Vagina (tissue), 2 donors: ENCODE measurements at places on chromosomes 6 and 20. TPM values are rescaled to one million over a fixed set of nuclear protein-coding genes. Genes with fewer than 3 reads are reported as not detected.

Gene HLA-DPB1
- 94.8 TPM for total RNA-seq

Gene COL12A1
- 130 TPM for total RNA-seq

Gene PACRG
- total RNA-seq, result not detected

DNA sequence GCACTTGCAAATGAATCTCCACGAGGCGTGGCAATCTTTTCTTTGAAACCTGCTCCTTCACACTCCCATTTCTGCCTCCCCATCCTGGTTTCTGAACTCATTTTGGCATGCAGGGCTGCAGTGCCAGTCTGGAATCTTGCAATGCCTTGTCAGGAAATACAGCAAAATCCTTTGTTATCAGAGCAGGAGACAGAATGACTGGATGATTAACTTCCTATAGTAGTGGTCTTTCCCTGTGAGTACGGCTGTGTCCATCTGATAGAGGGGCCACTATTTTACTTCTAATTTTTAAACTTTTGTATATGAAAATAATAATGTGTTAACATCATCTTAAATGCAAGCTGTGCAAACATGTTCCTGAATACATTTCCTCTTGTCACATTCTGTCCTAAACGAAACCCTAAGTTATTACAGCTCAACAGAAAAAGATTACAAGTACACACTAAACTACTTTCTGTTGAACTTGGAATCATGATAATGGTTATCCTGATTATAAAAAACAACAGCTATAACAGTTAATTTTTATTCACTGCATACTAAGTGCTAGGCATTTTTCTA lies 140.2 kb downstream of the KIF13A start:
- no peak overlapping the region for H3K4me3 ChIP-seq
- H3K4me1 ChIP-seq, result peaks cover 15% of the 10 kb centered on the region
- H3K27ac ChIP-seq, result no peak overlapping the region
- no peaks in the 10 kb centered on the region for H3K27me3 ChIP-seq
- DNase-seq, result no peak
- H3K36me3 ChIP-seq, result peaks cover 25% of the 10 kb centered on the region

DNA sequence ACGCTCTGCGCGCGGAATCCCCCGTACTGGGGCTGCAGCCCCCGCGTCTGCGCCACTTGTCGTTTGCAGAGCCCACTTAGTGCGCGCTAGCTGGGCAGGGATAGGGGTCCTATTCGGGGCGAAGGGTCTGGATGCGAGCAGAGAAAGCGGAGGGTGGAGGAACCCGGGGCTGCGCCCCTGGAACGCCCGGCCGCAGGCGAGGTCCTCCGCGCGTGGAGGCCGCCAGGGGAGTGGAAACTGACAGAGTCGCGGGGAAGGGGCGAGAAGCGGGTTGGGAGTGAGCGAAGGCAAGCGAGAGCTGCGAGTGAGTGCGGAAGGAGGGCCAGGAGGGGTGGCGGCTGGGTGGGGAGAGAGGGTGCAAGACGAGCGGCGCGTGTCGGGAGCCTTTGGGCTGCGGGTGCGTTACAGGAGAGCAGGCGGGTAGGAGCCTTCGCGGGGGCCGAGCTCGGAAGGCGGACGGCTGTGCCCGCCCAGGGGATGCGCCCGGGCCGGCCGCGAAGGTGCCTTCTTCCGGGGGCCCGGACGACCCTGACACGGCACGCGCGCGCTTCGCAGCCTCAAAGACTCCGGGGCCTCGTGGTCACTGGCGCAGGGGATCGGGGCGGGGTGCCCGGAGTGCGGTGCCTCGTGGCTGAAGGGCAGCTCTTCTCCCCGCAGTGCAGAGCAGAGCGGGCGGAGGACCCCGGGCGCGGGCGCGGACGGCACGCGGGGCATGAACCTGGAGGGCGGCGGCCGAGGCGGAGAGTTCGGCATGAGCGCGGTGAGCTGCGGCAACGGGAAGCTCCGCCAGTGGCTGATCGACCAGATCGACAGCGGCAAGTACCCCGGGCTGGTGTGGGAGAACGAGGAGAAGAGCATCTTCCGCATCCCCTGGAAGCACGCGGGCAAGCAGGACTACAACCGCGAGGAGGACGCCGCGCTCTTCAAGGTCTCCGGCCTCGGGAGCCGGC lies 1.2 kb downstream of the IRF4 start:
- H3K4me1 ChIP-seq, result peaks cover 29% of the 10 kb centered on the region
- no peak for DNase-seq
- H3K36me3 ChIP-seq, result no peaks in the 10 kb centered on the region
- H3K27ac ChIP-seq, result peak overlapping the region; percentile 84
- no peaks in the 10 kb centered on the region for H3K27me3 ChIP-seq

- no peaks in the 10 kb centered on the region for H3K27me3 ChIP-seq
- no peak overlapping the region for H3K27ac ChIP-seq
- no peak for DNase-seq
- no peaks in the 10 kb centered on the region for H3K36me3 ChIP-seq
- no peak overlapping the region for H3K4me3 ChIP-seq
Measured at GRCh38 chr6:91710342-91710741, 1123.5 kb upstream of the MAP3K7 start.

Gene CD40
- 24.6 TPM for total RNA-seq

- peak overlapping the region; percentile 49 for H3K27ac ChIP-seq
- H3K36me3 ChIP-seq, result no peaks in the 10 kb centered on the region
- peak overlapping the region; percentile 50 for H3K4me3 ChIP-seq
- H3K27me3 ChIP-seq, result no peaks in the 10 kb centered on the region
- H3K4me1 ChIP-seq, result peaks cover 9% of the 10 kb centered on the region
Measured at GRCh38 chr6:26215585-26216358, 128.5 kb downstream of the HFE start.

- H3K4me3 ChIP-seq, result no peak overlapping the region
- no peaks in the 10 kb centered on the region for H3K27me3 ChIP-seq
- H3K4me1 ChIP-seq, result no peaks in the 10 kb centered on the region
- no peaks in the 10 kb centered on the region for H3K36me3 ChIP-seq
- no peak for DNase-seq
Measured at GRCh38 chr6:130955755-130956154, 107.3 kb downstream of the EPB41L2 start.

- H3K4me3 ChIP-seq, result no peak overlapping the region
- no peaks in the 10 kb centered on the region for H3K27me3 ChIP-seq
- peaks cover 20% of the 10 kb centered on the region for H3K4me1 ChIP-seq
- H3K27ac ChIP-seq, result no peak overlapping the region
- no peak for DNase-seq
Measured at GRCh38 chr6:158793432-158793831, 25.7 kb downstream of the EZR start.

DNA sequence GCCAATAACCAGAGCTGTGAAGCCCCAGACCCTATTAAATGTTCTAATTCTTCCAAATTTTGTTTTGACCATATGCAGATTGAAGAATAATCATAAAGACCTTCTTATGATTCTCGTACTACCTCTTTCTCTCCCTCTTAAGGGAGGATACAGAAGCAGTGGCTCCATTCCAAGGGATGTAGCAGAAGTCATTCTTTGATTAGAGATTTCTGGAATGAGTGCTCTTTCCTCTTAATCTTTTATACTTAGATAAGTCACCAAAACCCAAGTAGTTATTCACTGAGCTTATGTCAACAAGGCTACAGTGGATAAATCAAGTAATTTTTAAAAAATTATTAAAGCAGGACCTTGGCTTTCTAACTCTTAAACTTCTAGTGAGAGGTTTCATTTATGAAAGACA lies 266.0 kb upstream of the STXBP5 start:
- H3K4me3 ChIP-seq, result no peak overlapping the region
- no peak for DNase-seq
- H3K27me3 ChIP-seq, result no peaks in the 10 kb centered on the region
- H3K27ac ChIP-seq, result no peak overlapping the region

- no peak overlapping the region for H3K4me3 ChIP-seq
- H3K27ac ChIP-seq, result no peak overlapping the region
Measured at GRCh38 chr6:143952947-143953701, 54.9 kb downstream of the PLAGL1 start.

DNA sequence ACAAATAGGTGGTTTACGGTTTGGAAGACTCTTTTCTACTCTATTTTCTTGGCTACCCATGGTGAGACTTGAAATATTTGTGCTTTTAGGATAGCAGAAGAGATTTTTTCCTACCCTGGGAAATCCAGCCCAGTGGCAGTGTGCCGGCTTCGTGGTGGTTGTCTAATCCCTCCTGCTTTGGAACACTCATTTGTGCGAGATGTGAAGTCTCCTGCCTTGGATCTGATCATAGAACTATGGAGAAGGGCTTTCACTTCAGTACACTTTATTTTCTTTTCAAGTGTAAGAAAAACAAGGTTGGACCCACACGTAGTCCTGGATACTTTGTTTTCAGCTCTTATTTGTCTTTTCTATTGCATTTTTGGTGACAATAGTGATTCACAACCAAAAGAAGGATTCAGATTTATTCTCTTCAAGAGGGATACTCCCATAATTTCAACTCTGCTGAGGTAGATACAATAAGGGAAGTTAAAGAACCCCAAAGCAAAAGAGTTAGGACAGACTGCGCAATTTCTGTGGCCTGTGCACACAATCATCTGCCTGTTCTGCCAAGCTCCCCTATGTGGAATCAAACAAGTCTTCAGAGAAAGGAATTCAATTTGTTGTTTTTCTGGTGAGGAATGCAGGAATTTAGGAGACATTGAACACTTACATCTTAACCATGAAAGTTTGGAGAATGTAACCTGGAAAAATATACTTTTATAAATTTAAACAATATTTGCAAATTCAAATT lies 413.2 kb downstream of the GJA1 start:
- H3K27ac ChIP-seq, result peak overlapping the region; percentile 19
- DNase-seq, result no peak
- H3K4me3 ChIP-seq, result no peak overlapping the region

Gene TRIM10
- not detected for total RNA-seq

Gene CARMIL1
- total RNA-seq, result 19.6 TPM

Gene EFCAB8
- not detected for total RNA-seq

DNA sequence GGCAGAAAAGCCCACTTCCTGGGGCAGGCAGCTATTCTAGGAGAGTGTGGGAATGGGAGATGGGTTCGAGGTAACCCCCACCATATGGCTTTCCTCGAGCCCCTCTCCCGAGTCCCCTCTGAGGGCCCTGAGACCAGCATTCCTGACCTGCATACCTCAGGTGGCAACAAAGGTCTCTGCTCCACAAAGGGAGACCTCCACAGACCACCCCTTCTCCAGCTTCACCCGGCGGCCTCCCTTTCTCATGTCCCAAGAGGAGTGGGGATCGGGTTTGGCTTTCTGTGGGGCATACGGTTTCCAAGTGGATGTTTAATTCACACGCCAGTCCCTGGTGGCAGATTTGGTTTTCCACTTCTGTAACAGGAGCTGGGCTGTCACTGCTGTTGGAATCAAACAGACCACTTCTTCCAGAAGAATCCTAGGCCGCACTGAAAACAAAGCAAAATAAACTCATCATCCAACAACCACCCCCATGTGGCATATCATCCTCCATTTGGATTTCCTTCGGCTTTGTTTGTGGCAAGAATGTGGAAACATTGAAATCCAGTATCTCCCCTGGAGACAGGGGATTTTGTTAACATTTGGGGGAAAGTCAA lies 83.2 kb downstream of the DLL1 start:
- peak; percentile 70 for DNase-seq
- H3K36me3 ChIP-seq, result no peaks in the 10 kb centered on the region
- H3K4me3 ChIP-seq, result no peak overlapping the region

GRCh38 chr20:41245086-41245707 lies 72.3 kb downstream of the ZHX3 start:
- peak overlapping the region; percentile 98 for H3K27ac ChIP-seq
- H3K4me3 ChIP-seq, result no peak overlapping the region
- DNase-seq, result no peak
- H3K27me3 ChIP-seq, result no peaks in the 10 kb centered on the region

DNA sequence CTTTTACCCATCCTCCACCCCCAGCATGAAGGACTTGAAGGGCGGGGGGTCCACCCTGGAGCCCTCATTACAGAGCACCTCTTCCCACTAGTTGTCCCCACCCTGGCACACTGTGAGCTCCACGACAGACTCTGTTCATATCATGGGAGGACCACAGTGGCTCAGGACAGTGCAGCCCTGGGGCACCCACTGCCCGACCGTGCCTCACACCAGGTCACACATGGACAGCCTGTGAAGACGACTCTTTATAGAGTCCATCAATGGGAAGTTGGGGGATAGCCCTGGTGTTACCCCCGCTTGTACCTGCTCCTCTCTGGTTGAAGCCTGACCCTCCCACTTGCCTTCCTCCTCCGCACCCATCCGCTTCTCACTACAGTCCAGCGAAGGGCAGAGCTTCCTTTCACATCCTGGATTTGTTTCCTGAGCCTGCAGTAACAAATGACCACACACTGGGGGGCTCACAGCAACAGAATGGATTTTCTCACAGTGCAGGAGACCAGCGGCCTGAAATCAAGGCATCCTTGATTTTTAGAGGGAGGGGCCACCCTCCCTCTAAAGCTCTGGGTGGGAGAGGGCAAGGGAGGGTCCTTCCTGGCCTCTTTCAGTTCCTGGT lies 15.5 kb downstream of the ZNF831 start:
- H3K4me1 ChIP-seq, result no peaks in the 10 kb centered on the region
- no peaks in the 10 kb centered on the region for H3K27me3 ChIP-seq
- H3K36me3 ChIP-seq, result no peaks in the 10 kb centered on the region
- no peak for DNase-seq
- H3K27ac ChIP-seq, result no peak overlapping the region

DNA sequence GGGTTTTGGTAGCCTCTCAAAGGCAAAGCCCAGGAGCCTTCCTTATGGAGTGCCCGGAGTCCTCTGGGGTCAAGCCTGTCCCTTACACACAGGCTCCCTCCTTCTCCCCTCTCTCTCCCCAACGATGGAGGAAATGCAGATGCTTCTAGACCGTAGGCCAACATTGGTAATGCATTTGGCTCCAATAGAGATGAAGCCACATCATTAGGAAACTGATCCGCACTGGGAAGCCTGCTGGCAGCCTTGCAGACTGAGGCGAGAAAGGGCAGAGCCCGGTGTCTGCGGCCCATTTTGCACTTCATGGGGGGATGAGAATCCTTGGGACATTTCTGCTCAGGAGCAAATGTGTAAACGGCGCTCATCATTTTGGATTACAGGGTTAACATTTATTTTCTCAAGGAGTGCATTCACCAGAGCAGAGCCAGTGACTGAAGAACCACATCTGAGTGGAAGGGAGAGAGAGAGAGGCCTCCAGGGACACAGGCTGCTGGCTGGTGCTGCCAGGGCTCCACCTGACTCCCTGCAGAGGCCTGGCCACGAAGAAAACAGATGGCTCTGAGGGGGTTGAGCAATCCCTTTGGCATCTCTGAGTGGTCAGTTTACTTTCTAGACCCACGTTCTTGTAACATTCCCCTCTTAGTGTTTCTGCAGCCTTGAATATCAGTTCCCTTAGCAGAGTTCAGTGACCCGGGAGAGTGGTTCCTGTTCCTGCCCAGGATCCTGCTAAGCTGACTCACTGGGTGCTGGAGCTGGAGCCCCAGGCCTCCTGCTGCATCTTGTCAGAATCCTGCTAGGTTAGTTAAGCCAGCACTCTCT lies 4.4 kb upstream of the CST3 start:
- H3K27ac ChIP-seq, result peak overlapping the region; percentile 33
- no peak overlapping the region for H3K4me3 ChIP-seq
- DNase-seq, result no peak
- no peaks in the 10 kb centered on the region for H3K36me3 ChIP-seq

DNA sequence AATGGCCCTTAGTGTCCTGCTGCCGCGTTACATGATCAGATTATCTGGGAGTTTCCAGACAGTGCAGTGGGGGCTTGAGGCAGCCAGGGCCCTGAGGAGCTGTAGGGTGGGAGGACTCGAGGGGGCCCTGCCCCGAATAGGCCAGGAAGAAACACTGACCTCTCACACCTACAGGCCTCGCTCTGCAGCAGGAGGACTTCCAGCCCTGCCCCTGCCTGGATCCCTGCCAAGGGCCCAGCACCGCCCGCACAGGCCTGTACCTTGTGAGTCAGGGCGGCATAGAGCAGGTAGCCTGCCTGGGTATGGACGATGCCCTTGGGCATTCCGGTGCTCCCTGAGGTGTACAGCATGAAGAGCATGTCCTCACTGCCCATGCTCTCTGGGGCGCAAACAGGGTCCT lies 30.1 kb upstream of the APMAP start:
- H3K36me3 ChIP-seq, result peaks cover 3% of the 10 kb centered on the region
- H3K4me1 ChIP-seq, result peaks cover 36% of the 10 kb centered on the region
- no peak for DNase-seq
- H3K4me3 ChIP-seq, result no peak overlapping the region
- no peaks in the 10 kb centered on the region for H3K27me3 ChIP-seq
